NCI-H1105 treated with DMSO at 0.1 percent for 48 hours (cell line): ENCODE measurements at places on chromosomes 12 and 14.

DNA sequence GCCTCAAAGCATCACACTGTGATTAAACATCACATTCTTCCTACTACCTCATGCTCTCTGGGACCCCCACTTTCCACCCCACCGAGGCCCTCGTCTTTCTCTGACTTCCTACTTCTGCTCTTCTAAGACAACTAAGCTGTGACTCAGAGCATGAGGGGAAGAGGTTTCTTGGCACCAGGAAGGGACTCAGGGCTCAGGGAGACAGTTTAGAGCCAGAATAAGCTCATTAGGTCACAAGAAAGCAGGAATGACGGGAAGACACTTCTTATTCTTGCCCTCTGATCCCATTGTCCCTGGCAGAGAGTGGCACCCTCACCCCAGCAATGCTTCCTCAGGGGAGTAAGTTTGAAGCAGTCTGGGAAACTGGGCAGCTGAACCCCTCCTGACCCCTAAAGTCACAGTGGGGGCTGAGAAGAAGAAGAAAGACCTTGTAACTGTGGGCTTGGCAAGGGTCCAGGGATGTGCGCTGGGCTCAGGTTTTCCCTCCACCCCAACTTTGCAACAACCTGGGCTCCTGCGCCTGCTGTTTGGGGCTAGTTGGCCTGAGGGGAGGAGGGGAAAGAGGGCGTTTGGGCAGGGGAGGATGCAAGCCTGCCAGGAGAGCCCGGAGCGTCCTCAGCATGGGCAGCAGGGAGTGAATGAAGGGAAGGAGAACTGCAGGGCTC, 64.6 kb upstream of the ACTN1 start:
- DNase-seq, result no peak

DNA sequence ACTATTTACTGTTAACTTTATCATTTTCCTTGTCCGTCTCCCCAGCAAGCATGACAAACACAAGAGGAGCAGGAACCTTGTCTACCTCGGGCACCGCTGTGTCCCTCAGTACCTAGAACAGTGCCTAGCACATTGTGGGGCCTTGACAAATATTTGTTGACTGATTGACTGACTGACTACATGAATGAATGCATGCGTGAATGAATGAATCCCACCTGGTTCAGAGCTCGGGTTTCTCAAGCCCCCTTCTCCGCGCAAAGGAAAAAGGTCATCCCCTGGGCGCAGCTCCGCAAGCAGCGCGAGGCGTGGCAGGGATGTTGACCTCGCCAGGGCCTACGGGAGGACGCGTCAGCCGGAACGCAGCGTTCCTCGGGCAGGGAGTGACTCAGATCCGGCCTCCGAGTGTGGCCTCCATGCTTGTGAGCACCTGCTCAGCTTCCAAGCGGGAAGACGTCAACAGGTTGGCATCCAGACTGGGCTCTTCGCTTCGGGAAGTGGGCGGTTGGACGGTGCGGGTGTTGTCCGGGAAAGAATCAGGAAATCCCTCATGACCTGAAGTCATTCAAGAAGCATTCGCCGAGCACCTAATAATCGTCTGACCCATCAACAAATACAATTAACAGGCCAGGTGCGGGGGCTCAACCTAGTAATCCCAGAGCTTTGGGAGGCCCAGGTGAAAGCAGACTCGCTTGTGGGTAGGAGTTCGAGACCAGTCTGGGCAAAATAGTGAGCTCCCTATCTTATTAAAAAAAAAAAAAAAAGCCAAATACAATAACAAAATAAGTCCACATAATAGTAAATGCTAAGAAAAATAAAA, 13.9 kb upstream of the UBC start:
- DNase-seq, result no peak

GRCh38 chr14:77128414-77128891, 13.1 kb downstream of the ZDHHC22 start:
- DNase-seq, result peak; percentile 57

GRCh38 chr14:104342435-104343293, 204.3 kb downstream of the KIF26A start:
- no peak for DNase-seq

GRCh38 chr14:86515195-86515594, 985.3 kb downstream of the FLRT2 start:
- no peak for DNase-seq

- no peak for DNase-seq
These were observed 26.3 kb upstream of the ANO2 start for GRCh38 chr12:5971194-5971850.

DNA sequence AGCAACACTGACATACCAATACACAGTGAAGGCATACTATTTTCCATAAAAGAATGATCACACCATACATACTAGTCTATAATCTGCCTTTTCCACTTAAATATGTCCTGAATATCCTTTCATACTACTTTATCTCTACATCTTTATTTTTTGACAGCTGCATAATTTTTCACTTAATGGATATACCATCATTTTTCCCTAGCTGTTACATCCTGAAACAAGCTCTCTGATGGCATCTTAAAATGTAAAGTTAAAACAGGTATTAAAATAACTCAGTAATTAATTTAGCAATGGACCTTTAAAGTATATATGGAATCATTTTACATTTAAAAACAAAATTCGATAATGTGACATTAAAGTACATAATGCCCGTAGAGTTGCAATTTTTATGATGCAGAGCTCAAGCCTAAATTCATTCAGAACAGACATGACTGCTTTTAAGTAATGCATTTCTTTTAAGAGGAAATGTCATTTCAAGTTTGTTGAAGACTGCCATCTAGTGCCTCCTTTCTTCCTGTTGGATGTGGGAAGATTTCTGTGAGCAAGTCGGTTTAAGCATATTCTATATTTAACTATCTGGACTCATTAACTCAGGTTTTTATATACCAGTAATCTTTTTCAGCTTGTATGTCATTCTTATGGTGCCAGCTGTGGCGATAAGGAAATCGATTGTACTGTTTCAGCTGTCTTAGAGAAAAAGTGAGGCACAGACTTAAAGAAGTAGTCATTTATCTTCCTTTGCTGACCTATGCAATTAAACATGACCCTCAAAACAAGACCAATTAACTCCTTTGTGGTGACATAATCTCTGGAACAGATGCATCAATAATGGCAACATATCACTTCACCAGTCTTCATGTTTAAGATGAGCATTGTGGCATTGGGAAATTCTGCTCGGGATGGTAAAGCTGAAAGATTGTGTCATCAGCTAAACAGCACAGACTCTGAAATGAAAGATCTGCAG, 20.3 kb downstream of the PRICKLE1 start:
- peak; percentile 55 for DNase-seq

GRCh38 chr12:42196723-42197603, 41.1 kb downstream of the YAF2 start:
- no peak for DNase-seq

- DNase-seq, result no peak
These were observed 24.6 kb downstream of the PEBP1 start for GRCh38 chr12:118160536-118160935.

GRCh38 chr14:86796221-86797074, 1196.5 kb downstream of the GALC start:
- no peak for DNase-seq

DNA sequence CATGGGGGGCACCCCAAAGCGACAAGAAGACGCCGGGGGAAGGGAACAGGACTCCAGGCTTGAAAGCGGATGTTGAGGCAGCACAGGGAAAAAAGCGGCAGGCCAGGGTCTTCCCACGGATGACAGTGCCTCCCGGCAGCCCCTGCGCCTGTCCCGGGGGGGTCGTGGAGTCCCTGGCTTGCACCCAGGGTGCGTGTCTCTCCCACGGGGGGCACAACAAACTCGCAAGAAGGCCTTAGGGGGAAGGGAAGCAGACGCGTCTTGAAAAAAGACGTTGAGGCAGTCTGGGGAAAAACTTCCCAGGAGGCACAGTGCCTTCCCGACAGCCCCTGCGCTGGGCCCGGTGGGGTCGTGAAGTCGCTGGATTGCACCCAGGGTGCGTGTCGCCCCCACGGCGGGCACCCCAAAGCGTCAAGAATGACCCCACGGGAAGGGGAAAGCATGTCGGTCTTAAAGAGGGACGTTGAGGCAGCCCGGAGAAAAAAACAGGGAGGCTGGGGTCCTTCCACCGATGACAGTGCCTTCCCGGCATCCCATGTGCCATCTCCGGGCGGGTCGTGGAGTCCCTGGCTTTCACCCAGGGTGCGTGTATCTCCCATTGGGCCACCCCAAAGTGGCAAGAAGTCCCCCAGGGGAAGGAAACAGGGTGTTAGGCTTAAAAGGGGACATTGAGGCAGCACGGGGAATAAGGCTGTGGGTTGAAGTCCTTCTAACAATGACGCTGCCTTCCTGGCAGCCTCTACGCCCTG, 159.9 kb upstream of the ALG10B start:
- DNase-seq, result no peak

GRCh38 chr14:88975926-88976325, 151.5 kb downstream of the TTC8 start:
- DNase-seq, result no peak
